T follicular helper cell (primary cell): ENCODE measurements at places on chromosomes 7 and 10.

GRCh38 chr7:67675971-67676370, 679.3 kb downstream of the TYW1 start:
- no peak for DNase-seq

- no peak for DNase-seq
Measured at GRCh38 chr10:124748953-124749645, 4.9 kb upstream of the FAM53B start.

DNA sequence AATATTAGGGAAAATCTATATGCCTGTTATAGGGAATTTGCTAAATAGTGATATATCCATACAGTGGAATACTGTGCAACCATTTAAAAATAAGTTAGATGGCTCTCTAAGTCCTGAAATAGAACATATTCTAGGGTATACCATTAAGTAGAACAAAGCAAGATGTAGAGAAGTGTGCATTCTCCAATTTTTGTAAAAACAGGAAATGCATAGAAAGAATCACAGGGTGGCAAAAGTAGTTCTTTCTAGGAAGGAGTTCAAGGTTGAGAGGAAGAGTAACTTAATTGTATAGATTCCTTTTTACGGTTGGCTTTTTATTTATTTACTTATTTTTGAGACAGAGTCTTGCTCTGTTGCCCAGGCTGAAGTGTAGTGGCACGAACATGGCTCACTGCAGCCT, 43.7 kb downstream of the ADD3 start:
- DNase-seq = no peak

GRCh38 chr7:7399707-7400106, 136.0 kb downstream of the COL28A1 start:
- no peak for DNase-seq

DNA sequence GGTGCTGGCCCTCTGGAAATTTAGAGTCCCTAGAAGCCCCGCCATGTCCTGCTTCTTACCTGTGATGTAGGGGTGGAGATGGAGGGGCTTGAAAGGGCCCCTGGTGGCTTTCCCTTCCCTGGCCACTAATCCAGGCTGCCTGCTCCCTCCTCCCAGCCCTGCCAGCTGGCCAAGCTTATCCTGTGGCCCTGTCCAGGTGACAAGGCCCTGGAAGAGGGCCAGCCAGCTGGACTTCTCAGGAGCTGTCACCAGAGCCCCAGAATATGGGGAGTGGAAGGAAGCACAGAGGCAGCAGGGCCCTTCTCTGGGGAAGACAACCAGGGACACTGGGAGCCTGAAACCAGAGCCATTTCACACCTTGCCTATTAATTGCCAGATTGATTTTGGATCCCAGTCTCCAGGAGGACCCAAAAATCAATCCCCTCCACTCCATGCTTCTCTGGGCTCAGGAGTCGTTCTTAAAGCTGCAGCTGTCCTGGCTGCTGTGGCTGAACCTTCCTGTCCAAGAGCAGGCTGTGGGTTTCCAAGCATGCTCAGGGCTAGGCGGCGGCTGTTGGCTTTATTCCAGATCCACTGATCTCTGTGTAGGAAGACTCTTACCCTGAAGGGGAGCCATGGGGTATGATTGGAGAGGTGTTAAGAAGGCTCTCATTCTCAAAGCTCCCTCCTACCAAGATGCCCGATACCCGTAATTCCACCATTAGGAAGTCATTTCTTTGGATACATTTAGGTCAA, 52.6 kb upstream of the PCBD1 start:
- no peak for DNase-seq

DNA sequence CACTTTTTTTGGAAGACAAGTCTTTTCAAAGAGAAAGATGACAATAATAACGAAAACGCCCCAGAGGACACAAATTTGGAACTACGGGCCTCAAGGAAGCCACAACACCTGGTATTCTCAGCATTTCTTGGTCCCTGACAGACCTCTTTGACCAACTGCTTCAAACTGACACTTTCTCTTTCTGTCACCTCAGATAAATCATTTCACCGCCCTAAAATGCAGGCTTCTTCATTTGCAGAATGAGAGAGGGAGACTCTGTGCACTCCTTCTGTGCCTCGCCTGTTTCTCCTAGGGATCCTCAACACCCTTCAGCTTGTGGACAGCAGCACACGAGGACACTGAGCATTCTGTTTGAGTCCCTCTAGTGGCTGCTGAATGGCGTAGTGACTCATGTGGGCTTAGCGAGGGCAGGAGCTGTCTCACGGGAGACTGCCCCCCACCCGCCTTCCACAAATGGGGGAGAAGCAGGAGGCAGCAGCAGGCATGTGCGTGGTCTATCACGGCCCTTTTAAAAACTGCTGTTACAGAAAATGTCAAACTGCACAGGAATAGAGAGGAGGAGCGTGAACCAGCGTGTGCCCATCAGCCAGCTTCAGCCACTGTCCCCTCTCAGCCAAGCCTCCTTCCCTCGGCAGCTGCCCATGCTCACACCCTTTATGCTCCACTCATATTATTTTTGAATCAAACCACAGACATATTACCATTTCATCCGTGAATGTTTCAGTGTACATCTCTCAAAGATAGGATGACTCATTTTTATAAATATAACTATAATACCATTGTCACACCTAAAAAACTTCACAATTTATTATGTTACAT, 41.4 kb downstream of the GSDME start:
- DNase-seq = no peak

- DNase-seq = no peak
Measured at GRCh38 chr10:52314822-52315552, 906 bp downstream of the DKK1 start.

- no peak for DNase-seq
Measured at GRCh38 chr7:22121702-22122474, 176.2 kb upstream of the CDCA7L start.

DNA sequence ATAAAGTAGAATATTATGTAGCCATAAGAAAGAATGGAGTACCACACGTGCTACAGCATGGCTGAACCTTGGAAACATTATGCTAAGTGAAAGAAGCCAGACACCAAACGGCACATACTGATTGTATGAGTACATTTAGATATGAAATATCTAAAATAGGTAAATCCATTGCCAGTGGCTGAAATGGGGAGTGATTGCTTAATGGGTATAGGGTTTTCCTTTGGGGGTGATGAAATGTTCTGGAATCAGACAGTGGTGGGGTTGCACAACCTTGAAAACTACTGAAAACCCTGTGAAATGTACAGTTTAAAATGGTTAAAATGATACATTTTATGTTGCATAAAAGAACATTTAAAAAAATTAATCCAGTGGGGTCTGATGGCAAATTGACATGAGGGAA, 667.9 kb downstream of the AUTS2 start:
- no peak for DNase-seq

DNA sequence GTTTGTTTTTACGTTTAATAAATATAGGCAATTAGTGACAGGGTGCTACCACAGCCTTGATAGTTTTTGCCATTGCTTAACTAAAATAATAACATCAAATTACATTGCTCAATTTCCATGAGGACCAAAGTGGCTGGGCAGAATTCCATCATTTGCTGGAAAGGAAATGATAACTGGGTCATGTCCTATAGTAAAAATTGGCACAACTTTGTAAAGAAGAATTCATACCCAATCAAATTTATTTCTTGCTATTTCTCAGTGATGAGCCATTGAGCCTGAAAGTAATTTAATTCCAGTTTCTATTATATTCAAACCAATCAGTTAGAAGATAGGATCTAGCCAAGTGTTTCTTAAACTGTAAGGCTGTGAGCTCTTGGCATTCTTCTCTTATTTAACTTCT, 102.2 kb upstream of the CTTNBP2 start:
- DNase-seq = no peak
